ENCODE measurements at places on chromosomes 3 and 15.

DNA sequence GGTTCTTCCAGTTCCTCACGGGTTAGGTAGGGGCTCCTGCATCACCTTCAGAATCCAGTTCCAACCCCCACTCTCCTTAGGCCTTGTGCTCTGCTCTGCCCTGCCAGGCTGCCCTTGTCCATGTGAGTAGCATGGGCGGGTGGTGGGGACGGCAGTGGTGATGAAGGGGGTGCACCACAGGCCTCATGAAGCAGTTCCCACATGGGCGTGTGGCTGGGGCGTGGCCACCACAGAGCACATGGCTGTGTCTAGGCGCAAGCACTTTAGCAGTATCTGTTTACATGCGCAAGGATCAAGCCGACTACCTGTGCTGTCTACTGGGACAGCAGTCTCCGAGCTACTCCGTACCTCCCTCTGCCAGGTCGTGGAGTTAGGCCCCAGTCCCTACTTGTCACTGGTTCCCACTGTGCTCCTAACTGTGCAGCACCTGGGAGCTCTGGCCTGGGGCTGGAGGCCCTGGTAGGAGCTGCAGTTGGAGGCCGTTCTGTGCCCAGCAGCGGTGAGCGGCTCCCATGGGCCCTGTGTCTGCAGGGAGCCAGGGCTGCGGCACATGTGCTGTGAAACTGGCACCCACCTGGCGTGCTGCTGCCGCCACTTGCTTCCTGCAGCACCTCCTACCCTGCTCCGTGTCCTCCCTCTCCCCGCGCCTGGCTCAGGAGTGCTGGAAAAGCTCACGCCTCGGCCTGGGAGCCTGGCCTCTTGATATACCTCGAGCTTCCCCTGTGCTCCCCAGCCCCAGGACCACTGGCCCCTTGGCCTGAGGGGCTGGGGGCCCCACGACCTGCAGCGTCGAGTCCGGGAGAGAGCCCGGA is 53.5 kb downstream of the PLXNA1 start:
- DNase-seq, result no peak

DNA sequence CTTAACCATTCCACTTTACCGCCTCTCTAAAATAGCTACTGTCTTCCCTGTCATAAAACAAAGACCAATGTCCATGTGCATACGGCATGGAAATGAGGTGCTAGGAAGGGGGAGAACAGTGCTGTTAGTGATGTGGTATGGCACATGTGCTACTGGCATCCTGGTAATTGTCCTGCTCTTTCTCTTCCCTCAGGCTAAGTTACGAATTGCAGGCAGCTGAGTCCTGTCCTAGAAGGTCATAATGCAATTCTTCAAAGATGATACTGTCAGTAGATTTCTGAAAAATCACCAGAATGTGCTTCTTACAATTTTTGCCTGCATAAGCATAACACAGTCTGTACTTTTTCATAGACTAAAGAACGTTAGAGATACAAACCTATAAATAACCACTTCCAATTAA is 216.8 kb downstream of the RSL24D1 start:
- DNase-seq, result no peak

GRCh38 chr3:165837058-165837525 is at the start of gene BCHE:
BCHE (minus strand) TSS chr3:165837423; CDS start chr3:165831033, 6,390 bp downstream.
- no peak for DNase-seq

- no peak for DNase-seq
Observed at GRCh38 chr3:87426918-87427317, 150.5 kb upstream of the POU1F1 start.

GRCh38 chr3:67484085-67484484 is 170.3 kb downstream of the SUCLG2 start:
- no peak for DNase-seq

DNA sequence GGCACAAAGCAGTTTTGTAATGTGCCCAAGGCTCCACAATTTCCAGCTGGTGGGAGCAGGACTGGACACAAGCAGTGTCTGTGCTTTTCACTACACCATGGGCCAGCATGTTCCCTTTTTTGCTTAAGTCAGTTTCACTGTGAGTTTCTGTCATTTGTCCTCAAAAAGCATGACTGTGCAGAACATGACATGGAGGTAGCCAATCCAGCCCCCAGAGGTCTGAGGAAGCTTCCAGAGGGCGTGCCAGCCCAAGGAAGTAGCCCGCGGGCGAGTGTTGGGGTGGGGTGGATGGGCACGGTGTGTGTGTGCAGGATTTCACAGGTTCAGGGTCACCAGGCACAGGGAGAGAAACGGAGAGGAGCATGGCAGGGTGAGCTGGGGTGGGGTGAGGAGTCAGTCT is 8.0 kb upstream of the EEFSEC start:
- DNase-seq, result no peak

GRCh38 chr3:195352895-195353488 is 82.0 kb upstream of the XXYLT1 start:
- DNase-seq, result no peak

GRCh38 chr3:147649475-147649874 is 240.3 kb downstream of the ZIC1 start:
- no peak for DNase-seq

- no peak for DNase-seq
Observed at GRCh38 chr3:113783980-113784379, 37.1 kb downstream of the ATP6V1A start.

GRCh38 chr3:66237552-66237951 is 16.8 kb downstream of the SLC25A26 start:
- DNase-seq, result no peak

DNA sequence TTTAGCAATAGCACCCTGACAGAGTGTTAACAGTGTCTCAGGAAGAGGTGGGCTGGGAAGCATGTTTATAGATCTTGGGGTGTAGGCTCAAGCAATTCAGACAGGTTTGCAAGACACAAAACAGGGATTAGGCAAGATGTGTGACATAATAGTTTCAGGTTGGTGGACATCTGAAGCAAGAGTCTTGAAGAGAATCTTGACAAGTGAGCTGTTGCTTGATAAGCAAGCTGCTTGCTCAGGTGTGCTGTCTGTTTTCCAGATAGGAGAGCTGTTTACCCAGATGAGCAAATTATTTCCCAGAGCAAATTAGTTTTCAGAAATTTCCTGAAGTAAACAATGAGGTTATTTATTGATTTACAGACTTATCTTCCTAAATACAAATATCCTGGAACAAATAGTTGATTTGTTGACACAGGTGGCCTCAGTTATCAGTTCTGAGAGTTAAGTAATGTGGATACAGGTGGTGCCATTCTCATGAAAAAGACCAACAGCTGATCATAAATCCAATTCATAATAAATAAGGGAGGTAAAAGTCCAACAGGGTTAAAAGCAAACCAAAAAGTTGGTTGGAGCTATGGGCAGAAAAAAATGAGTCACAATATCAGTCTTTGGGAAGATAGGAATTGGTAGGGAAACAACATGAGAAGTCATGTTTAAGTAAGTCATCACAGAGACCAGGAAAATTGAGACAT is 437.3 kb downstream of the TBL1XR1 start:
- no peak for DNase-seq

GRCh38 chr3:43871627-43872245 is 181.0 kb downstream of the ABHD5 start:
- no peak for DNase-seq

GRCh38 chr15:99170476-99171065 is 65.7 kb downstream of the SYNM start:
- DNase-seq, result no peak

DNA sequence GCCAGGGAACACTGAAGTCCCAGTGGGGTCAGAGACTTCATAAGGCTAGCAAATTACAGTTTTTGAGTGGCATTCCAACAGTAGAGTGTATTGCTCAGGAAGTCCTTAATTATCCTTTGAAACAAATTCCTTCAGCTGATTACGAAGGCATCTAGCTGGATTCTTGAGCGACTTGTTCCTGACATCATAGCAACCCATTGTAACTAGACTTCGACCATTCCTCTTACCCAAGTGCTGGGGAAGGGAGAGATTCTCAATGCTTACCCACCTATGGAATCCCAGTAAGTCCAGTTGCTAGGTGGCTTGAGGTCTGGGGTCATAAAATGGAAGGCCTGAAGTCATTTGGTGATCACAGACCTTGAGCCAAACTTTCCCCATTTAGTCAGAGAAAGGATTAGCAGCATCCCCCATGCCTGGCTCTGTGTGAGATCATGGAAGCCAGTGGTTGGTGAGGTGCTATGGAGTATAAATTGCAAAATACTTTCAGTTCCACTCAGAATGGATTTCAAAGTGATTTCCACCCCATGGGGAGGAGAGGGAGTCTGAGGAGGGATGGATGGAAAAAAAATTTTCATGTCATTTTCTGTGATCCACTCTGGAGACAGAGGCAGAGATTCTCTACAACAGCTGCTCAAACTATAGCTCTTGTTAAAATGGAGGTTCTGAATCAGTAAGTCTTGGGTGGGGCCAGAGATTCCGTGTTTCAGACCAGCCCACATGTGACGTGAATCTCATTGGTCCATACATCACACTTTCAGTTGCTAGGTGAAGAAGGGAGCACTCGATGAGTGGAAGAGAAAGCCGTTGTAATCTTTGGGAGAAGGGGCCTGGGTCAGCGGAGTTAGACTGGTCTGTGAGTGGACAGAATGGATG is 45.7 kb downstream of the CD86 start:
- no peak for DNase-seq

DNA sequence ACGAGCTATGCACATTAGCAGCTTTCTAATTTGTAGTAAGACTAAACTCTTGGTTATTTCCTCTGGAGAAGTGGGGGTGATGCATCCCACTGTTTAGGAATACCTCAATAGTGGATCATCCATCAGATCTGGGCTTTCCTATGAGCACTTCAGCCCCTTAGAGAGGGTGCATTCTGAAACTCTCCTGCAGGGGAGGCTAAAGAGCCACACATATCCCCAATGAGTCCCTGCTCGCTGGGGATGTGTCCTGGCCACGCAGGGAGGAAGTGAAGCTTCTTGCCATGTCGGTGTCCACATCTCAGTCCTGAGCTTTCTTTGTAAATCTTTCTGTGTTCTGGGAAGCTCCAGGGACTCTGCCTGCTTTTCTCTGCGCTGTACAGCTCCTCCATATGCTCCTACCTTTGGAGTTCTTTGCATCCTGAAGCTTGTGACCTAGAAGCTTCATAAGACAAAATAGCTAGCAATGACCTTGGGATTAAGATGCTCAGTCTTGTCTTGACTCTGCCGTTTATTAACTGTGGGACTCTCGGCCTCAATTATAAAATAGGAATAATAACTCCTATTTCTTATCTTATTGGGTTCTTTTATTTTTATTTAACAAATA is 28.3 kb upstream of the MASP1 start:
- no peak for DNase-seq

DNA sequence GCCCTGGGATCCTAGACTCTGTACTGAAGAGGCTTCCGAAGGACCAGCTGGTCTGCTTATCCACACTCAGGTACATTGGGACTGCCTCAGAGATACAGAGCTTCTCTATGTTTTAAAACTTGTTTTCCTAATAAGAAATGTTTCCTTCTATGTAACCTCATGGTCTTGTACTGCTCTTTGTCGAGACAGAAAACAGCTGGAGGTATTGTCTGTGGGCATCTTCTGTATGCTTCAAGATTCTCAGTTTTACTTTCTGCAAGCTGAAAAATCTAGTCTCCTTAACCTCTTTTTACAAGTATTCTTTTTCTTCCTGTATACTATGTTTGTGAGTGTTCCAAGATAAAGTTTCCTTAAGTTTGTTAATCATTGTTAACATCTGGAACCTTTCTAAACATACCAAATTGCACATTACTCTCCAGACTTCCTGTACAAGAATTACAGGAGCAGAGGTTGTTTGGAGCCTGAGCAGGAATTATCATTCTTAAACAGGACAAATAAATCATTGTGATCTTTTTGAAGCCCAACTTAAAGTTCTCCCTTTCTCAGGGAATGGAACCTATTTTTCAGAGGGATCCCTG is 358.3 kb upstream of the CFAP20DC start:
- no peak for DNase-seq

DNA sequence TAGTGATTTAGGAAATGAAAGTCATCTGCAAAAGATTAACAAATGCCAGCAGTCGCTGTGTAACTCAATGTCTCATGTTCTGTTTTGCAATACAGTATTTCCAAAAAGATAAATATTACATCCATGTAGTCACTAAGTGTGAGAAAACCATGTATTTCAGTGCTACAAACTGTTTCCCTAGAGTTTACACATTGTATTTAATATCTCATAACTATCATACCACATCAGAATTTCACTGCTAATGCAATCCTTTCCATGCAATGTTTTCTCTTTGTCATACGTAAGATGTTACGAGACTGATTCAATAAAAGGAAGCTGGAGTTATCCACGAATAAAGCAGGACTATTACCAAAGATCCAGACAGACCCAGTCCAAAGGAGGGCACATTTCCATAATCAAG is 269.4 kb downstream of the GBE1 start:
- no peak for DNase-seq

DNA sequence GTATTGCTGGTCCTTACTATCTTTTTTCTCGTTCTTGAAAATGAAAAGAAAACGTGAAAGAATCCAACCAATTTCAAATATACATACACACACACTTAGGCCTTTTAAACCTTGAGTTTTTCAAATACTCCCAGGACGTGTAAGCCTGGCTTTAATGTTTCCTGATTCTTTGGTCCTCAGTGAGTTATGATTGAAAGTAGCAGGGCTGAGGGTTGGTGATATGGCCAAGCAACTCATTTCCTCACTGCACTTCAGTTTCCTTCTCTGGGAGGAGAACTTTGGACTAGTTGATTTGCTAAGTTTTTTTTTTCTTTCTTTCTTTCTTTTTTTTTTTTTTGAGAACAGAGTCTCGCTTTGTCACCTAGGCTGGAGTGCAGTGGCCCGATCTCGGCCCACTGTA is 34.6 kb downstream of the CHD2 start:
- no peak for DNase-seq

DNA sequence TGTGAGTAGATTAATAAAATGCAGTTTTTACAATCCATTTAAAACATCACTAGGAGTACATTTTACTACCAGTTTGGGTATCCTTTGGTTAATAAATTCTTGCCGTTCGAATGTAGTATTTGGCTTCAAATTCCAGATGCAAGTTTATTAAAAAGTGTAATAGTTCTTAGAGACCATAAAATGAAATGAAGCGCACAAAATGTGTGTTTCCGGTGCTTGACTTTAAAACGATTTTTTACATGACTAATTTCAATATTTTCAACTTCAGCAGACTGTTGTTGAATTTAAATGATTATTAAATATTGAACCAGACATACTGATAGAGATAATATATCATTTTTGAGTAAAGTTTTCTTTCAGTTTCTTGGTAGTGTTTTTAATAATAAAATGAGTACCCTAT is 138.4 kb upstream of the NAALADL2 start:
- no peak for DNase-seq

DNA sequence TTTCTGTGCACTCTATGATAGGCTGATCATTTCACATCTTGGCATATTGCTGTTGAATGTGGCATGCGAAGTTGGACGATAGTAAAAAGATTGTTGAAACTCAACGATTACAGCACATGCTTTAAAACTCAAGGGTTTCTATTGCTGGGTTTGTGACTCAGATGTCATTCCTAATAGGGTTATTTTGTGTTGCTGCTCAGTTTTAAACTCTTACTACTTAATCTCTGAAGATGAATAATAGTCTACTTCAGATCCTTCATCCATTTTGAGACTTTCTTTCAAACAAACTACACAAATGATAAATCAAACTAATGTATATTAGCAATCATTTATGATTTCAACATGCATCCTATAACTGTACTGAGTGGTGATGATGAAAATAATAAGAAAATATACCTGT is 71.3 kb upstream of the MBNL1 start:
- DNase-seq, result no peak

GRCh38 chr3:99637016-99637367 is 1.4 kb upstream of the COL8A1 start:
- DNase-seq, result no peak

- DNase-seq, result no peak
Observed at GRCh38 chr3:37686220-37686619, 175.5 kb upstream of the CTDSPL start.
